ENCODE measurements at places on chromosomes 7 and 10.

- no peak for DNase-seq
Observed at GRCh38 chr10:69456880-69457693, 5.8 kb downstream of the TSPAN15 start.

- no peak for DNase-seq
Observed at GRCh38 chr7:37016064-37016878, 292.0 kb upstream of the AOAH start.

DNA sequence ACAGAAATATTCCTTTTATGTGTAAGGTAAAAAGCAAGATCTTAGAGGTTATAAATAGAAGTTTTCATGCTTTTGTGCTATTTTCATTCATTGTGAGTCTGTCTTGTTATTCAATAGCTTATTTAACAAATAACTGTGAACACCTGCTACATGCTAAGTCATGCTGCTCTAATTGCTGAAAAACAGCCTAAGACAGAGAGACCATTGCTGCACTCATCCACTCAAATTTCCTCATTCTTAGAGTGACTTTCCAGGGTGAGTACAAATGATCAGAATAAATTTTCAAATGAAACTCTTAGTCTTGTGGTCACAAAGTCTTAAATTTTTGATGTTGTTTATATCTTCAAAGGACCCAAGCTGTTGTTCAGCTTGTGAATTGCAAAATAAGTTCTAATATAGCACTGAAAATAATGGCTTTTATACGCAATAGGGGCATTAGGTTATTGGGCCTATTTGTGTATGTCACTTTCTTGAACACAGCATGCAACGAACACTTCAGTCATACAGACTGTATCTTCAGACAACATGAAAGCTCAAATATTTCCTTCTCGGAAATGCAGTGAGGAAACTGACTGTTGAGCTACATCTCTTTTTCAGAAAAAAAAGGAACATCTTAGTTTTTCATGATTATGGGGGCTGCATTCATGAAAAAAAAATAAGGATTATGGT, 247.9 kb upstream of the PCDH15 start:
- no peak for DNase-seq

DNA sequence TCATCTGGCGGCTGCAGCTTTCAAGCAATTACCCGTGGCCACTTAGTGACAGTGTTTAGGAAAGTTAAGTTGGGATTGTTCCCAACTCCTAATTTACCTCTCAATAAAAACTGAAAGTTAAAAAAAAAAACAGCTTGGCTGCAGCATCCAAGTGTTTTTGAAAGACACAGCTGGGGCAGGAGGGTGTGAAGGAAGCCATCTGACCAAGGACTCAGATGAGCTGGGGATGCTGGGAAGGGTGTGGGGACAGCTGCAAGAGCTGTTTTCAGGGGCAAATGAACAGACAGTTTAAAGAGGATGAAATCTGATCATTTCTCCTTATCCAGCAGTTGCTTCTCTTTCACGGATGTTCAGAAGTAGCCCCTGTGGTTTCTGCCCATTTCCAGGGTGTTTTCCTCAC, 129.2 kb upstream of the CDCA7L start:
- no peak for DNase-seq

GRCh38 chr7:7786595-7786994, 68.2 kb upstream of the RPA3 start:
- DNase-seq = no peak

DNA sequence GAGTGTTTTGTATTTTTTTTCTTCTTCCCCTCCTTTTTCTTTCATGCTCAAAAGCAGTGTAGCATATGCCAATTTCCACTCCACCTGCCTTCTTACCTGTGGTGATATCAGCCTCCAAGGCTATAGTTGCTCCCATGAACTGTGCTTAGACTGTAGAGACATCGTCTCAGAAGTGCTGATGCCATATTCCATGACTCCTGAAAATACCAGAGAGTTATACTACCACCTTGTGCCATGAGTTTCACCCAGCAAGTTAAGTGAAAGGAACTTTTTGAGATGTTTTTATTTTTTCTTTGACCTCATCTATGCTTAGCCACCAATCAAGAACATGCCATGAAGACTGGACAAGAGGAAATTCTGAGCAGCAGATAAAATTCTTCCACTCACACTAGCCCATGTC, 142.8 kb upstream of the SEMA3E start:
- DNase-seq = no peak
